Stimulated activated CD4-positive, alpha-beta T cell treated with anti-CD3 and anti-CD28 coated beads, Interleukin-1b, Interleukin-23, amount 100 ng/mL, for 1 hour (primary cell): ENCODE measurements at places on chromosomes 16 and 17.

DNA sequence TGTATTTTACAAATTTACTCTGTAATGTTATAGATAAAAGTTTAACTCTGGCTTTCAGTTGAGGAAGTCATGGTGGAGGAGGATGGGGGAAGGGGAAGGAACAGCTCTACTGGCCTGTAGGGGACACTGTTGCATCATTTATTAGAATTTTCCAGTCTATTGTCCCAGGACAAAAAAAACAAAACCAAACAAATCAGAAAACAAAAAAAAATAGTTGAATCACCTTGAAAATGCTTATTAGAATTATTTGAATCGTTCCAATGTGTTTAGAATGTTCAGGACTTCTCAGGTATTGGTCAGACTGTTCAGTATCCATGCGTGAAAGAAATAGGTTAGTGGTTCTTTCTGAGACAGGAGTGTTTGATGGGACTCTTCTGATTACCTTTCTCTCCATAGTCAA, 242.0 kb downstream of the FTO start:
- no peak for DNase-seq

DNA sequence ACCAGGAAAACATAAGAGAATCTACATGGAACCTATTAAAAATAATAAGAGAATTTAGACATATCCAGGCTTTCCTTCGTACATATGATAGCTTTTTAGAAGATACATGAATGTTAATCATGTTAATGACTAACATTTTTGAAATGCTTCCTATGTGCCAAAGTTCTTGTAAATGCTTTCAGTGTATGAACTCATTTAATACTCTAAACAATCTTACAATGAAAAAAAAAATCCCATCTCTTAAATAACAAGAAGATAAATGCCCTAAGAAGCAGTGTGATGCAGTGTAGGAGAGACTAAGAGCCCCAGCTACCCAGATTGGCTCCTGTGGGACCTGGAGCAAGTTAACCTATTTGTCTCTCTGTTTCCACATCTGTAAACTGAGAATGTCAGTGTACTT, 220.4 kb upstream of the MYOCD start:
- no peak for DNase-seq

GRCh38 chr16:47924950-47925349, 230.8 kb downstream of the ABCC12 start:
- no peak for DNase-seq

DNA sequence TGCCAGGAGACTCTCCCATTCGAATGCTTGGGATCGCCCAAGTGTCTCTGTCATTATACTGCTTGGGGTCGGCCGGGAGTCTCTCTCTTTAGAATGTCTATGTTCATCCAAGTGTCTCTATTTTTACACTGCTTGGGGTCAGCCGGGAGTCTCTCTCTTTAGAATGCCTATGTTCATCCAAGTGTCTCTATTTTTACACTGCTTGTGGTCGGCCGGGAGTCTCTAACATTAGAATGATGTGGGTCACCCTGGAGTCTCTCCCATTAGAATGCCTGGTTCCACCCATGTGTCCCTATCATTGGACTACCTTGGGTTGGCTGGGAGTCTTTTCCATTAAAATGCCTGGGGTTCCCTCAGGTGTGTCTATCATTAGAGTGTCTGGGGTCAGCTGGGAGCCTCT, 2230.4 kb downstream of the TP53TG3F start:
- no peak for DNase-seq

- no peak for DNase-seq
These were observed 19.7 kb upstream of the SNTB2 start for GRCh38 chr16:69166946-69167930.

DNA sequence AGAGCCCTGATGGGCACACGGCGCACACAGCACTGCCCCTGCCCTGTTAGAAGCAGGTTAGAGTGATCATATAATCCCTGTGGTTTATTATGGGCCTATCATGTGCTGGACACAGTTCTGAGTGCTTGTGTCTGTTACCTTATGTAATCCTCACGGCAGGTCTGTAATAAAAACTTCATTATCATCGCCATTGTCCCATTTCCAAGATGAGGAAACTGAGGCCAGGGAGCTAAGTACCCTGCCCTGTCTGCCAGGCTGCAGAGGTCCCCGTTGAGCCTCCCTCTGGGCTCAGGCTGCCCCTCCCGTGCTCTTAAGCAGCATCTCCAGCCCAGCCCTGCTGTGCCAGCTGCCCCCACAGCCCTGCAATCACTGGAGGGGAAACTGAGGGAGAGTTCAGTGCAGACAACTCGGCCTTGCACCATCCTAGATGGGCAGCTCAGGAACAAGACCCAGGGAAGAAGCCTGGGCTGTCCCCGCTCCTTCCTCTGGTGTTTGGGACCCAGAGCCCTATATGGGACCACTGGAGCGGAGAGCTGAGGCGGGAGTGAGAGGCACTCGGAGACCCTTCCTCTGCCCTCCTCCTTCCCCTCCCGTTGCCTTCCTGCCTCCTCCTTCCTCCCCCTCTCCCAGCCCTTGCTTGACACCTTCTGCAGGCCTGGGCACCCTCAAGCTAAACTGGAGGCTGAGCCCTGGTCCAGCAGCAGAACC, 42.0 kb downstream of the WNT3 start:
- DNase-seq: no peak
